ENCODE measurements at places on chromosomes 5 and 9.

- DNase-seq, result no peak
Measured at GRCh38 chr9:79929285-79929684, 357.5 kb downstream of the TLE4 start.

GRCh38 chr5:143102411-143102810 lies 301.1 kb downstream of the NR3C1 start:
- DNase-seq, result no peak

- no peak for DNase-seq
Measured at GRCh38 chr9:127763918-127764384, 14.5 kb downstream of the SH2D3C start.

- DNase-seq, result no peak
Measured at GRCh38 chr5:118561971-118562370, 426.4 kb downstream of the DTWD2 start.

GRCh38 chr5:116320486-116320885 lies 235.7 kb downstream of the COMMD10 start:
- DNase-seq, result no peak

DNA sequence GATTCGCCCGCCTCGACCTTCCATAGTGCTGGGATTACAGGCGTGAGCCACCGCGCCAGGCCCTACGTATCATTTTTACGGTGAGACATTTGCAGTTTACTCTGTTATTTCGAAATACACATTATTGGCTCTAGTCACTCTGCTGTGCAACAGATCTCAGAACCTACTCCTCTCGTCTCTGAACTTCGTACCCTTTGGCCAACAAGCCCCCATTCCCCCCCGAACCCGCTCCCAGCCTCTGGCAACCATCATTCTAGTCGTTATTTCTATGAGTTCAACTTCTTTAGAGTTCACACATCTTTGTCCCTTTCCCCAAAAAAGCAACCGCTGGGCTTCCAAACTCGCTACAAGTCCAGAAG lies 735 bp downstream of the PTGR1 start:
- peak; percentile 7 for DNase-seq

DNA sequence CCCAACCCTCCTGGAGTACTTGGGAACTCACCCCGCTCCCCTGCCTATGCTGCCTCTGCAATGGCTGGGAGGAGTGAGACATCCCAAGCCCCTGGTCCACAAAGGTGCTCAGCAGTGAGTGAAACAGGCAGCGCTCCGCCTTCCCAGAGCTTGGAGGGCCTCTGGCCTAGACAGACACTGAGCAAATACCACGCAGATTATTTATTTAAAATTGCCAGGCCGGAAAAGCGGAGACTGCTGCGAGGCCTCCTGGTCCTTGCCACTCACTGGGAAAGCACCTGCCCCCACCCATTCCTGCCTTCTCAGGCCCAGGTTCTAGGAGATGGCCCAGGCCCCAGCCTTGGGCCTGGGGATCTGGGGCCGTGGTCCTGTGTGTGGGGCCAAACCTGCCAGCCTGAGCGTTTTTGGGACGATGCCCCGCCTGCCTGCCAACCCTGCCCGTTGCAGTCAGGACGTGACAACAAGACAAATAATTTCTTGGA lies 17.4 kb downstream of the FGF18 start:
- no peak for DNase-seq

DNA sequence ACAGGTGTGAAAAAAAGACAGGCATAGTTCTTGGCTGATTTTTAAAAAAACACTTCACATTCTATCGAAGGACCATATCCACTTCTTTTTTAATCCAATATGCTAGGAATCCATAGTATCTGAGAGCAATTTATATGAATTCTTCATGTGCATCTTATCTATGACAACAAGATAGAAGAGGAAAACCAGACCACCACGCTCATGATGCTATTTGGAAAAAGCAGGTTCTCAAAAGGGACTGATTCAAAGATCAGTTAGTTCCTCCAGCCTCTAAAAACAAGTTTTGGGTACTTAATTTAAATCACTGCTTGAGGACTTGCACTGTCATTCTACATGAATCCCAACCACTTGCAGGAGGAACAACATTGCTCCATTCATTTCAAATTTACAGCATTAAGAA lies 6.3 kb downstream of the MEF2C start:
- no peak for DNase-seq

- no peak for DNase-seq
Measured at GRCh38 chr5:60851626-60852025, 7.6 kb upstream of the ELOVL7 start.

DNA sequence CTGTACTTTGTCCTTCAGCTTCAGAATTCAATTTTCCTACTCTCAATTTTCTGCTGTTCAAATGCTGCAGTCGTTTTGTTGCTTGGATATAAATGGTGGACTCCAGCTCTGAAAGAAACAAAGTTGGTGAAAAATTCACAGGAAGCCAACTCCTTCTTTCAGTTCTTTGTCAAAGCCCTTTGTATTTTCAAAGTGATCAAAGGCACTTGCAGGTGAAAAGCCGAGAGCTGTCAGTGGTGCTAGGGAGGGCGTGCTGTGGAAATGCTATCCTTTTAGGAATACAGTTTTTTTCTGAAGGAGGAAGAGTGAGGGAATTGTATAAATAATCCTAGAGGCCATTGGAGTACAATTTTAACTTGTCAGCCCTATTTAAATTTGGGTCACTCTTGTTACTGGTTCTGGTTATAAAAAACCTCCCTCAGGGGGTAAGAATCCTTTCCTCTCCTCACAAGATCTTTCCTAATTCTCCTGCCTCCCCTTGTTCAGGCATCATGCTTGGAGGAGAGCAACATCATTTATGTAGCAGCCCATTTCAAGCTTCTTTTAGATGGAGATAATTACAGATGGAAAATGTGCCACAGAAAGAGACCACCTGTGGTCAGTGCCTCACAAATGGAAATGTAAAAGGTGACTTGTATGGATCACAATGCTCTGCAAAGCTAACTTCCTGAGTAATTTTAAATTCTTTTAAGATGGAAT lies 62.5 kb upstream of the GHR start:
- DNase-seq, result no peak

- no peak for DNase-seq
Measured at GRCh38 chr5:134139891-134140469, 25.5 kb downstream of the TCF7 start.

DNA sequence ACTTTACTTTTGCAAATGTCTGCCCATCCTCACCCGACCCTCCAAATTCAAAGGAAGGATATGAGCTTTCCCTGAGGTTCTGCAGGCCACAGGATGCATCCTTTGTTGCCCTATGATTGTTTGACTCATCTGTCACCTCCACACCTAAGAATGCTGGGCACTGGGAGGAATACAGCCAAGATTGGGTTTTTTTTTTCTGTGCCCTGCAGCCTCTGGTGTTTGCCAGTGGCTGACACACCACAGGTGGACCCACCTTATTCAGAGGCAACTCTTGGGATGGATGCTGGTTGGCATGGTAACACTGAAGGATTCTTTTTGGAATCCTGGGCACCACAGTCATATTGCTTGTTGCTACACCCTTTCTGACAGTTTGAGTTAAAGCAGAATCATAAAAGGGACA lies 29.7 kb downstream of the C9orf152 start:
- DNase-seq, result no peak

GRCh38 chr9:17137566-17137965 lies 2.7 kb downstream of the CNTLN start:
- no peak for DNase-seq

DNA sequence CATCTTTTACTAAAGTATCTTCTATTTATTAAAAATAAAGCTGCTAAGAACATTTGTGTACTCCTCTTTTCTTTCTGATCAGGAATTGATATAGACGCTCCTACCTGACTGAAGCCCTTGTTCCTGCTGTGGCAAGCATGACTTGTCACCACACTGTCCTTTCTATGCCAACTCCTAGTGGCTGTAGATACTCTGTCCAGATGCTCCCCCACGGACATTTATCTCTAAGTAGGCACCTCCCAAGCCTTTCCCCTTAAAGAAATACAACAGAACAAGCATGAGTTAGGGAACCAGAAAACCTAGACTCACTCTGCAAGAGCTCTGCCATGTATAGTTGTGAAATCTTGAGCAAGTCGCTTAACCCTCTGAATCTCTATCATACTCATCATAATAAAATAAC lies 53.2 kb downstream of the FAM114A2 start:
- DNase-seq, result no peak

DNA sequence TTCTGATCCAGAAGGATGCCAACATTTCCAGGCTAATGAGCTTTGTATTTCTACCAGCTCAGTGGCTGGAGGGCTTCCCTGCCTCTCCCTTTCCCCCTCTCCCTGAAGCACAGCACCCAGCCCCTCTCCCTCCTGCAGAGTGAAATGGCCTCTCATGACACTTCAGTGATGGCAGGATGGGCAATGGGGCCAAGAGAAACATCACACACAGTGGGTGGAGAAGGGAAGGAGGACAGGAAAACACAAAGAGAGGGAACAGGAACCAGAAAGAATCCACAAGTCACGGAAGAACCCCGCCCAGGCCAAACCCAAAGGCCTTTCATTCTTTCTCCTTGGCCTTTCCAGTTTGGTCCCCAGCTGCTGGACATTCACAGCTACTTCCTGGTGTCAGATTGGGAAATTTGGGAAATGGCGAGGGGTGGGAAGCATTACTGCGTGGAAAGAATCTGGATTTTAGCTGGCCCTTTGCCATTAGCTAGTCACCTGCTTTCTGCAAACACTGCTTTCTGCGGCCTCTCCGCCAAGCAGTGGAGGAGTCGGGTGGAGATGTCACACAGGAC lies 82.6 kb downstream of the GLDC start:
- DNase-seq, result no peak

DNA sequence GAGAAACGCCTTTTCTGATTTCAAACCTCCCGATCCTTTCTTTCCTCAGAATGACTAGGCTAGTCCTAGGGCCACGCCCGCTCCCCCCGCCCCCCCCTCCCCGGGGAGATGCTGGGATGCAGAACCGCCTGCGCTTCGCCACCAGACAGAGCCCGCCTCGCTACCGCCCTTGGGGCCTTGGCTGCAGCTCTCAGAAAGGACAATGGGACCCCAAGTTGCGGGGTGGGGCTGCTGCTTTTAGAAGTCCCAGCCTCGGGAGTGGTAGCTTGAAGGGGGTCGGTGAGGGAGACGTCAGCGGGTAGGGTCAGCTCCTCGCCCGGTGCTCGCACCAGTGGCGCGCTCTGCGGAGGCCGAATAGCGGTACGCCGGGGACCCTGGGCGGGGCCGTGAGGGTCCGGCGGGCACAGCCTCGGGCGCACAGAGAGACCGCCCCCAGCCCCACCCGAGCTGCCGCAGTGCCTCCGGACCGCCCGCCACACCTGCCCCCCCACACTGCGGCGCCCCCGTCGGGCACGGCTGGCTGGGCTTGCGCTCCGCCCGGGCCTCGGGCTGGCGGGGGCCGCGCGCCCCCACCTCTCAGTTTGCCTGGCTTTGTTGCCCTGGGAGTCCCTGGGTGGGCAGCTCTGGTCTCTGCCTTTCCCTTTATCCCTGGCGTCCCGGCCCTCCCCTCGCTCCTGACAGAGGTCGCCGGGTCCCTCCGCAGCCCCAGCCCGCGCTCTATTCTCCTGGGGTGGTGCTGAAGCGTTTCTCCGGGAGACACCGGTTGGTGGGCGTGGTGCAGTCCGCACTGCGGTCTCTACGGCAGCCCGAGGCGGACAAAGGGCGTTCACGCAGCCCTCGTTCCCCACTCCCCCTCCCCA lies 1.2 kb downstream of the MAP1B start:
- peak; percentile 10 for DNase-seq

GRCh38 chr9:136567651-136568287 lies 21.9 kb upstream of the NOTCH1 start:
- DNase-seq, result no peak

GRCh38 chr5:75234251-75234650 lies 2.4 kb downstream of the ANKRD31 start:
- no peak for DNase-seq

DNA sequence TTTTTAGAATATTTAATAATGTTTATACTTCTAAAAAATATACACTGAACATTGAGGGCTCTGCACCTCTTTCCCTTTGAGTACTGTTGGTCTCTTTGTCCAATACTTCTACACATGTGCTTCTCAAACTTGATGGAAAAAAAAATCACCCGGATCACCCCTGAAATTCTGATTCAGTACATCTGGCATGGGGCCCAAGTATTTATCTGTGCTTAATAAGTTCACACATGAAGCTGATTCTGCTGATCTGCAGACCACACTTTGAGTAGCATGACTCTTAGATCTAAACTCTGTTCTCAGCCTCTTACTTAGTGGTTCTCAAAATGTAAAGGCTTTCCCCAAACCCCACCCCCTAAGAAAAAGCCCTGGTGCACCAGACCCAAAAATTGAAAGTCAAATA lies 12.0 kb downstream of the RUSC2 start:
- DNase-seq, result no peak

GRCh38 chr5:131679911-131680310 lies 44.9 kb upstream of the RAPGEF6 start:
- no peak for DNase-seq

DNA sequence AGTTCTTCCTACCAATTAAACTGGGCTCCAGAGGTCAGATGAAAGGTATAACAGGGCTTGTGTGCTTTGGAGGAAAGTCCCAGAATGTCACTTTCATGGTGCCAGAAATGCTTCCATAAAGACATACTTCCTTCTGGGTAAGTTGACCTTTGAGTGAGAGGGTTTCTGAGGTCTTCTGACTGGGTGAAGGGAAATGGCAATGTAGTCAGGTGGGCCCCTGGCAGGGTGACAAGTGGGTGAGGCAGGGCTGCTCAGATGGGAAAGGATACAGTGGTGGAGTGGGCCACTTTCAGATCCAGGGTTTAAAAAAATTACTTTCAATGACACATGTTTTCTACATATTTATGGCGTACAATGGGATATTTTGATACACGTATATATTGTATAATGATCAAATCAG lies 136.5 kb upstream of the PITX1 start:
- DNase-seq, result no peak

- no peak for DNase-seq
Measured at GRCh38 chr9:7316967-7317366, 482.6 kb downstream of the DMAC1 start.

- DNase-seq, result no peak
Measured at GRCh38 chr9:21836437-21837161, 34.2 kb downstream of the MTAP start.

- DNase-seq, result no peak
Measured at GRCh38 chr5:172248637-172249036, 34.9 kb downstream of the UBTD2 start.

DNA sequence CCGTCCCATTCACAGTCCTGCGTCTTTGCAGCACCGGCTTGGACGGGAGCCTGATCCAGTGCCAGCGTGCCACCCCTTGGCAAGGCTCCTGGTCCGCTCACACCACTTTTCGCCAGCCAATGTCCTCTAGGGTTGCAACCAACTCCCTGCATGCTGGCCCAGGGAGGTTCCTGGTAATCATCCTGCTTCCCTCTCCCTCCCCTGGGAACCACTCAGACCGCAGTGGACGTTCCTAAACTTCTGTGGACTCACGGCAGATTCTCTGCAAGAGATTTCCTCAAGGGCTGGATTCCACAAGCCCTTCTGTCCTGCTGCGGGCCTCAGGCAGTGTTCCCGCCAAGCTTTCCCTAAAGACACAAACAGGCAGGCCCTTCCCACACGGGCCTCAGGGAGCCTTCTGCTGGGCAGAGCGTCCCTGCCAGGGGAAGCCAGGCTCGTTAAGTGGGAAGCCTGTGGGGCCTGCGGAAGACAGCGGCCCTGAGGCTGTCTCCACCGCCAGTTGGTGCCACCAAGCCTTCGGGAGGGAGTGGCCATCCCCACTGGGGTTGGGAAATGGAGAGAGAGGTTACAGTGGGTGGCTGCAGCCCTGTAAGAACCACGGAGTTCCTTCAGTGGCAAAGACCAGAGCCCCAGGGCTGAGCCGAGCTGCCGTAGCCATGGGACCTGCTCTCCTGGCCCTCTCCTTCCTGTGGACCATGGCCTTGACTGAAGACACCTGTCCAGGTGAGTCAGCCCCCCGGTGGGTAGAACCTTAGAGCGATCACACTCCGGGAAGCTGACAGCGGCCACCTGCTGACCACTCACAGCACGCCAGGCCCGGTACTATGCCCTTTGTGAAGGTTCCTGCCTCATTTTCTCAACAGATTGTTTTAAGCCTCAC lies 16.4 kb upstream of the FCN2 start:
- no peak for DNase-seq
